ENCODE measurements at places on chromosomes 6 and 20.
A peak's percentile ranks its signal among the peaks of the same experiment; 100 is the strongest.

- no peak for DNase-seq
Measured at GRCh38 chr20:61599061-61599531, 347.0 kb downstream of the CDH4 start.

- no peak for DNase-seq
Measured at GRCh38 chr6:10603219-10603618, 82.1 kb downstream of the GCNT2 start.

DNA sequence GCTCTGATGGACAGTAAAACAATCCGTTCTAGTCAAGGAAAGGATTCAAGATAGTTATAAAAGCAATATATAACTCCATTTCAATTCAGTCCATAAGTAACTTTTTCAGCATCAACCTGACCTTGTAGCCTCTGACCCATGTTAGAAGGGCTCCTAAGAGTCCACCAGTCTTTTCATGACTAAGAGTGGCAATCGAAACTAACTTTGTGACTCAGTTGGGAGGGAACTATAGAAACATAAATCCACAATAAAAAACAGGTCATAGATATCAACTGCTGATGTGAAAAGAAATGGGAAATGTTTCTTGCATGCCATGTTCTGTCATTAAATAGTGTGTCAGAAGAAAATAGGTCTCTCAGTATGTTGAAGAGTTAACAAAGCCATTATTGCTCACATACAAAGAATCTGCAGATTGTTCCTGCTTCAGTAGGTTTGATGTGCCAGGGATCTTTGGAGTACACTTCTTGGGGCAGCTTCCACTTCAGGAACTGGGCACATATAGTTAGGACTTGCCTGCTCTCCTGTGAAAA, 16.2 kb upstream of the RBL1 start:
- DNase-seq: no peak

- DNase-seq: no peak
Measured at GRCh38 chr6:136252441-136252840, 2.3 kb upstream of the MTFR2 start.

DNA sequence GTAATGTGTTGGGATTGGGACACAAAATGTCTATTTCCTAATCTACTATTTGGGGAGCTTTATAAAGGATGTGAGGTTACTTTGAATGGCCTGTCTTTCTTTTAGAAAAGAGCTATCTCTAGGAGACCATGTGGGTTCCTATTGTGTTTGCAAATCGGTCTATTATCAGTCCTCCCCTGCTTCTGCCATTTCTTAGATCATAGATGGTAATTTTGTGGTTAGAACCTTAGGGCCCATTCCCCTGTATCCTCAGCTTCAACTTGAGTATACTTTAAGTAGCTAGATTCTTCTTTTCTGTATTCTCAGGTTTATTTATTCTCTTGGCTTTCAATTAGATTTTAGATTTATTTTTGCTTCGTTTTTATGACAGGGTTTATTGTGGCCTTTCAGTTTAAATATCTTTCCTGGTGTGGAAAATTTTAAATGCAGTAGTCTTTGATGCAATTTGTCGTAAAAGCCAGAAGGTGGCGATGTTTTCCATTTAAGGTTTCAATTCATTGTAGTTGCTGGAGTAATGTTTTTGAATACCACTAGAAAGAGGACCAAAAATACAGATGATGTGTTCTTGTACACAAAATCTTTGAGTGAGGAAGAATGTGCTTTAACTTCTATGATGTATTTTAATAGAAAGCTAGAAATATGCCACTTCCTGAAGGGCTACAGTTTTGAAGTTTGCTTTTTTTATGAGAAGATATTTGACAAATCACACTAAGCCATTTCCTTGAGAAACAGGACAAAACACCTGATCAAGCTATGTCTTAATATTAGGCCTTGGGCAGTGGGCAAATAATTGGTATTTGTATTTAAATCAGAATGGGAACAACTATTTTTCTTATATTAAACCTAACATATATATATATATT, 20.3 kb downstream of the TBPL1 start:
- no peak for DNase-seq

DNA sequence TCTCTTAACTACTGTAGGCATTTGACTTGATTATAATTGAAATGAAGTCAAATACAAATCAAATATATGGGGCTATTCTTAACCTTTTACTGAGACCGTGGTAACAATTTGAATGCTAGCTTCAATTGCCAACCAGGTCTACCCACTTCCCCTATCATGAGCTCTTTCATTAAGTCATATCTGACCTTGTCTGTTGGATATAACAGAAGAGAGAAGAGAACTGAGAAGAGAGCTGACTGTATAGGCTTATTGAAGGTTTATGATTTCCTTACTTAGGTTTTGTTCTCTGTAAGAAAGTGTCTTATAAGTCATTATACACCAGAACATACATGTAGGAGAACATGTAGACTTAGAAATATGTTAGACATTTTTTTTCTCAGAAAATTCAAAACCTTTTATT, 549.4 kb downstream of the COL12A1 start:
- DNase-seq: no peak

DNA sequence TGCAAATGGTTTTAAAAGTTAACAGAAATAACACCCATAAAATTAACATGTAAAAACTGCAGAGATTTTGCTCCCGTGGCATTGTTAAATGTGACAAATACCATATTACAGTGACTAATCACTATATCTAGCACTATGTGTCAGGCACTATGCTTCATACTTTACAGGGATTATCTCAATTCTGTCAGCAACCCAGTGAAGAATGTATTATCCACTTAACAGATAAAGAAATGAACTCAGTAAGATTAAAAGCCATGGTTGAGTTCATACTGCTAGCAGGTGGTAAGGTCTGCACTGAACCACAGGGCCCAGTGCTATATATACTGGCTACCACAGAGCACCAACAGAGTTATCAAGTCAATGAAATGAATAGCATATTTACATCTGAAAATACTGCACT, 65.4 kb downstream of the RWDD2A start:
- no peak for DNase-seq

DNA sequence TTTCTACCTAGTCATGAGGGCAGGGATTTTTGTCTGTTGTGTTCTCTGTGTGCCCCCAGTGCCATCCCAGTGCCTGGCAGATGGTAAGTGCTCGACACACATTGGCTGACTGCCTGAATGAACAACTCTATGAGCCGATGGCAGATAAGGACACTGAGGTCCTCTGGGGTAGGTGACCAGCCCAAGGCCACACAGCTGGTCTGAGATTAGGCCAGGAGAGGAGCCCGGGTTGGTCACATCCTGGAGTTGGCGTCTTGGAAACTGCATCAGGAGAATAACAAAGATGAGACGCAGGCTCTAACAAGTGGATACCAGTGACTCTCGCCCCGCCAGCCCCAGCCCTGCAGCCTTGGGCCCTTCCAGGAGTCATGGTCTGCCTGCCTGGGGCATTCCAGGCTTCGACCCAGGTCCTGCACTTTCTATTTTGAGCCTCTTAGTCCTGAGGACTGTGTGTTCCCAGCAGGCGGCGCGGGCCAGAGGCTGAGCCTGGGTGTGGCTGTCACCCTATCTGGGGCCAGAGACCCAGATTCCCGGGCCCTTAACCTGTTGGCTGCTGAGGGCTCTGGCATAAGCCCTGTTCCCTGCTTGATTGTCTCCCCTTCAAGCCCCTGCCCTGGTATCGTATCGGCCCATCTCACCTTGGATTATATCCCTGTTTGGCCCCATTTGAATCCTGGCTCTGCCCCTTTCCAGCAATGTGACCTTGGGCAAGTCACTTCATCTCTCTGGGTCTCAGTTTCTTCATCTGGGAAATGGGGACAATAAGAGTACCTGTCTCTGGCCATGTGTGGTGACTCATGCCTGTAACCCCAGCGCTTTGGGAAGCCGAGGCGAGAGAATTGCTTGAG, 88.3 kb downstream of the CEBPB start:
- no peak for DNase-seq

- DNase-seq: no peak
Measured at GRCh38 chr6:38554700-38555413, 84.9 kb downstream of the BTBD9 start.

DNA sequence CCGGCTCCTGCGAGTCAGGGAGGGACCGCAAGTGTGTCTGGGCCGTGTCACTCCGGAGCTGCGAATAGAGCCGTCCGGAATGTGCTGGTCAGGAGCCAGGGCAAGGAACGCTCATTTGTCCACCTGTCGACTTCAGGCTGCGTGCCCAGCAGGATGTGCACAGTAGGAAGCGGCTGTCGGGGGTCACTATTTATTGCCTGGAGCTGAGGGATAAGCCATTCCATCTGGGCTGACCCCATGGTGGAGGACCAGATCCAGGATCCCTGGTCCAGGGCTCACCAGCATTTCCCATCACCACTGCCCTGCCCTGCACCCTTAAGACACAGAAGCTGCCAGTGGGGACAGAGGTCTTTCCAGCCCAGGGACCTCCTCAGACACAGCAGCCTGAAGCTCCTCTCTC, 14.7 kb downstream of the NTSR1 start:
- peak; percentile 76 for DNase-seq

- DNase-seq: no peak
Measured at GRCh38 chr20:39349240-39349639, 387.1 kb downstream of the DHX35 start.

- DNase-seq: no peak
Measured at GRCh38 chr6:157159348-157159747, 164.0 kb downstream of the TMEM242 start.

GRCh38 chr6:35052694-35053565, 88.2 kb downstream of the TCP11 start:
- DNase-seq: peak; percentile 71

GRCh38 chr6:170134471-170135440, 156.1 kb downstream of the DLL1 start:
- DNase-seq: peak; percentile 7

- DNase-seq: no peak
Measured at GRCh38 chr6:112325444-112325843, 21.7 kb upstream of the RFPL4B start.

DNA sequence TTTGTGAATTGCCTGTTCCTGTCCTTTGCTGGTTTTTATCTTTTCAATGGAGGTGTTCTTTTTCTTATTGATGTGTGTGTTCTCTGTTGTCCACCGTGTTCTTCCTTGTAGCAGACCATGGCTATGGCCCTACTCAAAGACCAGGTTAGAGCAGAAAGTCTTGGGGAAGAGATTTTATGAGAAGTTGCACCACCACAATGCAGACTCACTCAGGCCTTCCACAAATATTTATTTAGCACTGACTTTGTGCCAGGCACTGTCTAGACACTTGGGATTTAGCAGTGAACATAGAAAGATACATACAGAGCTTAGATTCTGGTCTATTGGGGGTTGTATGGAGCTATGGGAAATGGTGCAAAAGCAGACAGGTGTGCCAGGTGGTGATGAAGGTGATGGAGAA, 98.8 kb downstream of the DTD1 start:
- no peak for DNase-seq

- no peak for DNase-seq
Measured at GRCh38 chr20:944148-944547, 28.0 kb upstream of the ANGPT4 start.

- peak; percentile 97 for DNase-seq
Measured at GRCh38 chr6:26025894-26026832, 61.1 kb upstream of the HFE start.

DNA sequence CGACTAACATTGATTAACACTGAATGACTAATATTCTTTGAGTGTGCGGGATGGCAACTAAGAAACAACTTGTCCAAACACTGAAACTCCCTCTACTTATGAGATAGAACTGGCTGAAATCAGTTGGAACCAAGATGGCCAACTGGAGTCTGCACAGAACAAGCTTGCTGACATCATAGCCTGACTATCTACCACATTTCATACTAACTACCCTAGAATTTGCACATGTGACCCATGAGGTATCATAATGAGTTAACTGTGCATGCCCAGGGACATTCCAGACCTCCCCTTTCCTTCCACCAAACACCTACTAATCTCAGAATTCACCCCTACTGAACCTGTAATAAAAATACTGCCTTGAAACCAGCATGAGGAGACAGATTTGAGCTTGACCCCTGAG, 43.2 kb downstream of the PHIP start:
- DNase-seq: no peak

GRCh38 chr6:151847064-151847463, 39.6 kb downstream of the ESR1 start:
- peak; percentile 34 for DNase-seq

DNA sequence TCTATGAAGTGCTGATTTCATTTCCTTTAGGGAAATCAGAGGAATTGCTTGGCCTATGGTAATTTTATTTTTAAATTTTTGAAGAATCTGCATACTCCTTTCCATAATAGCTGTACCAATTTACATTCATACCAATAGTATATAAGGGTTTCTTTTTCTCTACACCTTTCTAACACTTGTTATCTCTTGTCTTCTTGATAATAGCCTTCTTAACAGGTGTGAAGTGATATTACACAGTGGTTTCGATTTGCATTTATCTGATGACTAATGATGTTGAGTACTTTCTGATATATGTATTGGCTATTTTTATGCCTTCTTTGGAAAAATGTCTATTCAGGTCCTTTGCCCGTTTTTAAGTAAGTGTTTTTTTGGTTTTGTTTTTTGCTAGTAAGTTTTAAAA, 40.8 kb downstream of the SMAP1 start:
- no peak for DNase-seq

DNA sequence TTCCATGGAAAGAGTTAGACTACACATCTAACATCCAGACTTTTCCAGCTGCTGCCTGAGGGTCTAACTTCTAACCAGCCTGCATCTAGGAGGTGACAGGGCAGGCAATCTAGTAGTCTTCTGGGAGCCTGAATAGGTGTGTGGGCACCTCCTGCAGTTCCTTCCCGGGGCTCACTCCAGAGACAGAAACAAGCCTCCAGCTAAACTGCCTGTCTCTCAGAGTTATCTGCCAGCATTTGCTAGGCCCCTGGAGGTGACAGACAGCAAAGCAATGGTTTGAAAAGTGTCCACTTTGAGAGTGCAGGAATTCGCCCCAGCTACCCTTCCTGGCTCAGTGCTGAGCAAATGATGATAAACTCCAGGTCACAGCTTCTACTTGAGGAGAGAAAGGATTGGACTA, 240.5 kb upstream of the PRSS16 start:
- DNase-seq: no peak

GRCh38 chr6:71402096-71402495, 113.5 kb downstream of the OGFRL1 start:
- no peak for DNase-seq

Measured in right hindlimb (tissue), 1 donor.